Breast epithelium (tissue), 4 donors: ENCODE measurements at places on chromosomes 16 and 17. TPM values are rescaled to one million over a fixed set of nuclear protein-coding genes. Genes with fewer than 3 reads are reported as not detected.

Gene CES1
- total RNA-seq: 22.0 TPM

DNA sequence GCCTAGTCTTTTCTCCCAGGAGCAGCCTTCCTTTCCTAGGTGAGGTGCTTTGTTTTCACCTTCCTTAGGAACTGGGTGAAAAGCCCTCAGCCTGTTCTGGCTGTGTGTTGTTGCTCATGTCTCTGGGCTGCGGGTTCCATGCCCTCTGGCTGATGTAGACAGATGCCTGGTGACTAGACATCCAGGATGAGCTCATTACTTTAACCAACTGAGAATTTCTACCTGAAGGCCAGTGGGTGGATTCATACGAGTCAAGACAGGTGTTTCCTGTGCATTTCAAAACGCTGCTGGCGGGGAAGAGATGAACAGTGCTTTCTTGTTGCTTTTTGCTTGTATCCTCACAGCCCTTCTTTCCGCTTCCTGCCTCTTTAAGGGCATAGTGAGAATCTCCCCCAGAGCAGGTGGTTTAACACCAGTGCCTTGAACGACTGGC lies 22.3 kb downstream of the SAP30BP start:
- no peak overlapping the region for H3K4me3 ChIP-seq
- H3K4me1 ChIP-seq: peaks cover 14% of the 10 kb centered on the region
- H3K27me3 ChIP-seq: no peaks in the 10 kb centered on the region

DNA sequence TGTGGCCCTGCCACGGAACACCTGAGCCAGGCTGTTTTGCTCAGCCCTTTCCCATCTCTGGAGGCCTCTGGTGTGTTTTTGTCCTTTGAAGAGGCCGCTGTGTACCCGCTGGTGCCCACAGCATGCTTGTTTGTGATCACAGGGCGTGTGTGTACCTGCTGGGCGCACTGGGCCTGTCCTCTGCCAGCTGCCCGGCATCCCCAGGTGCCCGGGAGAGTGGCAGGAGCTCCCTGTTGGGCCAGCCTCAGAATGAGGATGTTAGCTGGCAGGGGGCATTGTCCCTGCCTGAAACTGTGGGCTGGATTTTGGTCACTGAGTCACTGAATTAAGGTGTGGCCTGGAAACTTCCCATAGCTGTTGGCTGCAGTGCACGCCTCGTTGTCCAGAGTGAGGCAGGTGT lies 31.1 kb downstream of the BAIAP2 start:
- H3K4me3 ChIP-seq: no peak overlapping the region
- no peaks in the 10 kb centered on the region for H3K27me3 ChIP-seq
- DNase-seq: no peak
- no peaks in the 10 kb centered on the region for H3K36me3 ChIP-seq
- H3K27ac ChIP-seq: peak overlapping the region; percentile 71

DNA sequence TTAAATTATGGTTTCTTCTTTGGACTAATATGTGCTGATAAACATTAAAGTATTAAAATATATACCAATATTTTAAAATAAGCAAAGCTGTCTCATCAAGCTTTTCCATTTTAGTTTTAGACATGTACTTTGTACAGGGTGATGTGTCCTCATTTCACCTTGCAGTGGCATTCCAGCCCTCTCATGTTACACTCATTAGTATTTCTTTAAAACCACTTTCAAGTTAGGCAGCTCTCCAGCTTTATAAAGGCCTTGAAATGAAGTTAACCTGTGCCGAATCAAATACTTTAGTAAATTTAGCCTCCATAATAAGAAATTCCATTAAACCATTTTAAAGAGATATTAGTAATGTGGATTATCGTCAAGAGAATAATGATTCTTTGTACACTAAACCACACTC lies 107.6 kb upstream of the HLF start:
- no peak overlapping the region for H3K4me3 ChIP-seq
- no peak for DNase-seq
- no peaks in the 10 kb centered on the region for H3K36me3 ChIP-seq
- H3K4me1 ChIP-seq: no peaks in the 10 kb centered on the region

DNA sequence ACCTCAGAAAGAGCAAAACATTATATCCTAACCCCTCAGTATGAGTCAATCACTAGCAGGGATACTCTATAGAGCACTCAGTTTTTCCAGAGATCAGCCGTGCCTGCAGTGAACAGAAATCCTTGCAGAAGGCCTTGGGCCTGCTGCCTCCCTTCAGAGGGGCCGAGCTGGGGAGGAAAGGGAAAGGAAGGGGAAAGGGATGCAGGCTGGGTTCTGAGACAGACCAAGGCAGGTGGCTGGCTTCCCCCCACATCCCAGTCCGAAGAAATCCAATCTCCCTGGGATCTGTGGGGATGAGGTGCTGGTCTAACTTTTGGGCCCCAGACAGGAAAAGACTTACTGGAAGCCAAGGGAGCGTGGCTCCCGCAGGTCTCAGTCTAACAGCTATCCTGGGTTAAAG lies 25.3 kb downstream of the SRL start:
- no peaks in the 10 kb centered on the region for H3K27me3 ChIP-seq
- H3K4me1 ChIP-seq: no peaks in the 10 kb centered on the region
- H3K4me3 ChIP-seq: no peak overlapping the region

DNA sequence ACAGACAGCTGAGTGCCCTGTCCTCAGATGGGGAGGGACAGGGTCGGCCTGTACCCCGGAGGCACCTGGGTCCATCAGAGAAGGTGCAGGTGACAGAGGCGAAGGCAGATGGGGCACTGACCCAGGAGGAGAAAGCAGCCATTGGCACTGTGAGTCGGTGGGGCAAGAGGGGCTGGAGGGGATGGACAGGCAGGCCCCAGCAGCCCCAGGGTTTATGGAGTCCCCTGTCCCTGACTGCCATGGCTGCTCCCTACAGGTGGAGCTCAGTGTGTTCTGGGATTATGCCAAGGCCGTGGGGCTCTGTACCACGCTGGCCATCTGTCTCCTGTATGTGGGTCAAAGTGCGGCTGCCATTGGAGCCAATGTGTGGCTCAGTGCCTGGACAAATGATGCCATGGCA lies 32.1 kb downstream of the ANKRD40 start:
- DNase-seq: no peak
- no peak overlapping the region for H3K27ac ChIP-seq
- no peaks in the 10 kb centered on the region for H3K27me3 ChIP-seq
- no peaks in the 10 kb centered on the region for H3K36me3 ChIP-seq
- no peaks in the 10 kb centered on the region for H3K4me1 ChIP-seq

Gene DLX4
- total RNA-seq: not detected
